Stimulated activated CD4-positive, alpha-beta T cell treated with anti-CD3 and anti-CD28 coated beads, Interleukin-1b, Interleukin-23, amount 100 ng/mL, for 48 hours (primary cell): ENCODE measurements at places on chromosomes 4 and X.

GRCh38 chrX:136228839-136229207 is 22.4 kb downstream of the MAP7D3 start:
- no peak for DNase-seq

GRCh38 chrX:148501386-148502066 is 1.1 kb downstream of the AFF2 start:
- peak; percentile 9 for DNase-seq

- no peak for DNase-seq
Measured at GRCh38 chr4:53552711-53553110, 38.6 kb downstream of the LNX1 start.

GRCh38 chr4:7768736-7769135 is 170.9 kb downstream of the AFAP1 start:
- DNase-seq = no peak

- DNase-seq = peak; percentile 46
Measured at GRCh38 chrX:40099055-40099958, 1.5 kb upstream of the BCOR start.

- DNase-seq = no peak
Measured at GRCh38 chr4:142307857-142308256, 538.2 kb downstream of the INPP4B start.

GRCh38 chr4:102759831-102760644 is 730 bp downstream of the MANBA start:
- DNase-seq = peak; percentile 31

DNA sequence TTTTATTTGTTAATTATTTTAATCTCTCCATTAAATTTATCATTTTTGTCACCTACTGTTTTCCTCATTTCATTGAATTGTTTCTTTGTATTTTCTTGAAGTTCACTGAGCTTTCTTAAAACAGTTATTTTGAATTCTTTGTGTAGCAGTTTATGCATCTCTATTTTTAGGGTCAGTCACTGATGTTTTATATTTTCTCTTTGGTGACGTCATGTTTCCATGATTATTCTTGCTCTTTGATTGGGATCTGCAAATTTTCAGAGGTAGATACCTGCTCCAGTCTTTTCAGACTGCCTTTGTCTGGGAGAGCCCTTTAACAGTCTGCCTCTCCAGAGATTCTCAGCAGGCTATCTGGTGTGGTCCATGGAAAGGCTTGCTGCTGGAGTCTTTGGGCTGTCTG is 25.6 kb upstream of the TRPC5 start:
- DNase-seq = no peak

DNA sequence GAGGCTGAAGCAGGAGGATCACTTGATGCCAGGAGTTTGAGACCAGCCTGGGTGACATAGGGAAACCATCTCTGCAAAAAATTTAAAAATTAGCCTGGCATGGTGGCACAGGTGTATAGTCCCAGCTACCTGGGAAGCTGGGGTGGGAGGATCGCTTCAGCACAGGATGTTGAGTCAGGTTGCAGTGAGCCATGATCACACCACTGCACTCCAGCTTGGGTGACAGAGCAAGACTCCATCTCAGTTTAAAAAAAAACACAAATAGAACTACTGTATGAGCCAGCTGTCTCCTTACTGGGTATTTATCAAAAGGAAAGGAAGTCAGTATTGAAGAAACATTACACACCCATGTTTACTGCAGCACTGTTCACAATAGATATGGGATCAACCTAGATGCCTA is 138.7 kb downstream of the RAP1GDS1 start:
- DNase-seq = no peak

GRCh38 chrX:1411326-1411725 is 19.4 kb upstream of the SLC25A6 start:
- no peak for DNase-seq

DNA sequence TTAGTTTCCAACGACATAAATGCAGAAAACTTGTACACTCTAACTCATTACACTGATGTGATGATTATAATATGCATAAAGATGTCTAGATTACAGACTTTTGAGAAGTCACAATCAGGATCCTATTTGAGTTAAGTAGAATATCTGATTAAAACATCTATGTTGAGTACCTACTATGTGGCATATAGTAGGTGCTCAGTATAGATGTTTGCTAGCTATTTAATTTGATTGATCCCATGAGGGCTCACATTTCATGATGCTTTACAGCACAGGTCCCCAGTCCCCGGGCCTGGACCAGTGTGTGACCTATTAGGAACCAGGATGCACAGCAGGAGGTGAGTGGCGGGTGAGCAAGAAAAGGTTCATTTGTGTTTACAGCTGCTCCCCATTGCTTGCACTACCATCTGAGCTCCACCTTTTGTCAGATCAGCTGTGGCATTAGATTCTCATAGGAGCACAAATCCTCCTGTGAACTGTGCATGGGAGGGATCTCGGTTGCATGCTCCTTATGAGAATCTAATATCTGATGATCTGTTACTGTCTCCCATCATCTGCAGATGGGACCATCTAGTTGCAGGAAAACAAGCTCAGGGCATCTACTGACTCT is 33.0 kb upstream of the CXCL8 start:
- DNase-seq = no peak

DNA sequence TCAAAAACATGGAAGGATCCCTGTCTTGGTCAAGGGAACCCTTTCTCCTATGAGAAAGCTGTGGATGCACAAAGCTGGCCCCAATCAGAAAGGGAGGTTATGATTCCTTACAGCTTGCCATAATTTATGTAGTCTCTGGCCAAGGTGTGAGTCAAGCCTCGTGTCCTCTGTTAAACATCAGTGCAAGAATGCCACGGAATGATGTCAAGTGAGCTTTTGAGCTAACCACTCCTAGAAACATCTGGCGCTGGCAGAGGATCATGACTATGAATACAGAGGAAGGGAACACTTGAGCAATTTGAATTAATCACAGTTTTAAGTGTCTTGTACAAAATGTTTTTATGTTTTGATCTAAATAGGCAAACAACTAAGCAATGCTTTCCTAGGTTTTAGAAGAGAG is 51.5 kb upstream of the RAP2C start:
- DNase-seq = no peak

DNA sequence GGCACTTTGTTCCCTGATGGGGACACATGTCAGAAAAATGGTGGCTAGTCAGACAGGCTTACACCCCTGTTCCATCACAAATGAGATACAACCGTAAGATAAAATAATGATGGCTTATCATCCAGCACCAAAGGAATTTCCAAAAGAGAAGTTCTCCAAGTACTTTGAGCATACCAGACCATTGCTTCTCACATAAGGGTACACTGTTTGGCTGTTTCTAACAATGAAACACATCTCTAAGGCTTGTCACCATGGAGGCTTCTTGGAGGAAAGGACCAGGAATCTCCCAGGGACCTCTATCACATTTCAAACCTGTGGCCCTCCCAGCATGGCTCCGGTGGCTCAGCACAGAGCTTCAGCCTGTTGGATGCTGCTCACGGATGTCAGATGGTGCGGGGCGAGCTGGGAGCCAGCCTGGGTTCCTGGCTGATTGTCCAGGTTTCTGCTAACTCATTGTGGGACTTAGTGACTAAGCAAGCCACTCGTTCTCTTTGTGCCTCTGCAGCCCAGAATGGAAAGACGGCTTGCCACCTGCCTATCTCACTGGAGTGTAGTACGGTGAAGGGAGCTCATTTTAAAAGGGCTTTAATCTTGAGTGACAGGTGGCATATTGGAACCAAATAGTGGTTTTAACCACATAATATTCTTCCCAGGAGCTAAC is 54.5 kb downstream of the FHDC1 start:
- DNase-seq = no peak

- no peak for DNase-seq
Measured at GRCh38 chrX:1178580-1179057, 33.8 kb downstream of the CRLF2 start.

DNA sequence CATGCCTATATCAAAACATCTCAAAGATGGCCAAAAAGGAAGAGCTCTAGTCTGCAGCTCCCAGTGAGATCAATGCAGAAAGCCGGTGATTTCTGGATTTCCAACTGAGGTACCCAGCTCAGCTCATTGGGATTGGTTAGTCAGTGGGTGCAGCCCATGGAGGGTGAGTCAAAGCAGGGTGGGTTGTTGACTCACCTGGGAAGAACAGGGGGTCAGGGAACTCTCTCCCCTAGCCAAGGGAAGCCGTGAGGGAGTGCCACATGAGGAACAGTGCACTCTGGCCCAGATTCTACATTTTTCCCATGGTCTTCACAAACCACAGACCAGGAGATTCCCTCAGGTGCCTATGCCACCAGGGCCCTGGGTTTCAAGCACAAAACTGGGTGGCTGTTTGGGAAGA is 57.3 kb upstream of the FGF16 start:
- DNase-seq = no peak

GRCh38 chrX:97224148-97224547 is 340.4 kb downstream of the RPA4 start:
- no peak for DNase-seq

GRCh38 chrX:133916984-133917722 is 68.2 kb downstream of the GPC3 start:
- DNase-seq = no peak

DNA sequence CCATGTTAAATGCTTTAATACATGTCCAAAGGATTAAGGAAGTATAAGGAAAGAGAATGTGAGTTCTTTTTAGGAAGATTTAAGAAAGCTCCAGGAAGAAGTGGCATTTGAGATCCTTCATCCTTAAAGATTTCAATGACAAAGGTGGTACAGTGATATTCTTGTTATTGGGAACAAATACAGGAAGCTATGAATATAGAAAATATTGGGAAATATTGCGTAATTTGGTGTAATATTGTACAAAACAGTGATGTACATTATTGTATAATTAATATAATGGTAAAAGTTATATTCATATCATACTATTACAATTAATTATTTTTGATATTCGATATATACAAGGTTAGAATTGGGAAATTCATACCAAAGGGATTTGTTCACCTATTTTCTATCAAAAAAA is 937.9 kb downstream of the CCSER1 start:
- no peak for DNase-seq

DNA sequence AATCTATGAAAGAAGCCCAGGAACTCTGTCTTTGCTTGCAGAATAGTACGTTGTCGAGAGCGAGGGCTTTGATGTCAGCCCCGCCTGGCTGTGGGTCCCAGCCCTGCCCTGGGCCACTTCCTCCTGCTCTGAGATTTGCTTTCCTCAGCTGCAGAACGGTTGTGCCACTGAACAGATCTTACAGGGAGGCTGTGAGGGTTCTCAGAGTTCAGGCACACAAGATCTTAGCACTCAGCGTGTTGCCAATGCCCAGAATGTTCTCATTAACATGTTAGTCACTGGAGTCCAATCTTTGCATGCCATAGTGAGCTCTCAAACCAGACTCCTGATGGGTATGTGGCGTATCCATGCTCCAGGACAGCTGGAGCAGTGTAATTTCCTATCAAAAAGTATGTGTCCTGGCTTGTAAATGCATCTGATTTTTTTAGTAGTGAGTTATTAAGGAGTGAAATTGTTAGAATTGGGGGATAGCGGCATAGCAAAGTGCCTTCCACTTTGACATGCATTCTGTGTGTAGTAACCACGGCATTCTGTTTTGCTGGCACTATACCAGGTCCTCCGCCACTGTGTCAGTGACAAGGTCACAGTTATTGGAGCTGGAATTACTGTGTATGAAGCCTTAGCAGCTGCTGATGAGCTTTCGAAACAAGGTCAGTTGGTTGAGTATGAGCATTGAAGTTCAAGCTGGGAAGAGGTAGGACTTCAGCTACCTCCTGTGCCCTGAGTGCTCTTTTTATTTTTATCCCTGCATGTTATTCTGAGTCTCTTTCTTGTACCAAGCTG is 31.6 kb downstream of the TKTL1 start:
- no peak for DNase-seq

DNA sequence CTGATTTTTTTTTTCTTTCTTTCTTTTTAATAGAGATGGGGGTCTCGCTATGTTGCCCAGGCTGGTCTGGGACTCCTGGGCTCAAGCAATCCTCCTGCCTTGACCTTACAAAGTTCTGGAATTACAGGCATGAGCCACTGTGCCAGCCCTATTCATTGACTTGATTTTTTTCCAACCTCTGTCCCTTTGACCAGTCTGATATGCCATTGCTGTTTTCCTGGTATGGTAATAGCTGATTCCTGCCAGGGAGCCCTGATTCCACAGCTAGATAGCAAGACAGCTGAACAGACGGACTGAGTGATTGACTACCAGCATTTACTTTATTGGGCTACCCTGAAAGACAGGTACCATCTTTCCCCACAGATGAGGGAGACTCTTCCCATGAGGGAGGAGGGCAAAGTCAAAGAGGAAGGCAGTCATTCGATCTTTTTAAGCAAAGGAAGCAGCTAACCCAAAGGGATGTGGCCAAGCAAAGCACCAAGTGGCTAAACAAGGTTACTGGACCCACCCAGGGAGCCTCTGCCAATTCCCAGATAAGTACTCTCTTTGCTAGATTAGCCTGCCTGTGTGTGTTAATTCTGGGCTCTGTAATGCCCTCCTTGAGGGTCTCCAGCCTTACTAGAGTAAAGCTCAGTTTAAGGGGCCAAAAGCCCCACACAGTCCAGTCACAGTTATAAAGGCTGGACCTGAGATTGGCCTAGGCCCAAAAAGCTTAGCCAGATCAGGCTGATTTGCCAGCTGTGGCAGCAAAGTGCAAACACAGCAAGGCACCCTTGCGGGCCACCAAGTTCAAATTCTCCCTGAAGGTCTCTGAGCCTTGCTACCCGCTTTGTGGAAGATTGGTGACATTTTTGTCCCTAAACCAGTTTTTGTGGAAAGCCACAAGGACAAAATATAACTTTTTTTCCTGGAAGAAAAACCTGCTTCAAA is 192.4 kb upstream of the GPC4 start:
- DNase-seq = no peak

- no peak for DNase-seq
Measured at GRCh38 chr4:29304595-29304994, 1415.6 kb upstream of the PCDH7 start.

DNA sequence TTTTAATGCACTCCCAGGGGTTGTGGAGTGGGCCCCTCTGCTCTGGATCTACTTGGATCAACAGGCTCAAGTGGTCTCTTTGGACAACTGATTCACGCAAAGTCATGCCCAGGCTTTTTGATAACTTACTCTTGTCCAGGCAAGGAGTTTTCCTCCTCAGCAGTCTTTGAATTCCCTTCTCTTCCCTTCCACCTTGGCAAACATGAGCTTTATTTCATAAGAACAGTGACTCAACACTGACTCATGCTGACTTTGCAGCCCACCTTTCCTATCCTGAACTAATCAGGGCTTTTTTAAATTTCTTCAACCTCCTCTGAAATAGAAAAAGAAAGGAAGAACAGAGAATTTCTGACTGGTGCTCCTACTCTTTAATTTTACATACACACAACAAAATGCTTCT is 132.1 kb upstream of the LDB2 start:
- no peak for DNase-seq

DNA sequence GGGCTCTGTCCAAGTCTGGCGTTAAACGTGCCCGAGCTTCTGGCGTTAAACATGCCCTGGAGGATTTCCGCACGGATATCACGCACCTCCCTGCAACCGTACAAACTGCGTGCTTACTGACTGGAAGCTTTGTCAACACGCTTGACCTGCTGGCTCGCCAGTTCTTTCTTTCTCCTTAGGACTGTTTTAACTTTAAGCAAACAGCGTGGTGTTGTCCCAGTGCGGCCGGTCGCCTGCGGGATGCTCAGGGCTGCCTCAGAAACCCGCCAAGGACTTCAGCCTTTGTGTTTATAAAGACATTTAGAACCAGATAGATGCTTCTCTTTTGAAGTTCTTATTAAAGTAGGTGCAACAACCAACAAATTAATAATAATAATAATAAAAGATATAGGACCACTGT is 946.0 kb downstream of the RAB28 start:
- no peak for DNase-seq
